ENCODE measurements at places on chromosomes 16 and 17.

DNA sequence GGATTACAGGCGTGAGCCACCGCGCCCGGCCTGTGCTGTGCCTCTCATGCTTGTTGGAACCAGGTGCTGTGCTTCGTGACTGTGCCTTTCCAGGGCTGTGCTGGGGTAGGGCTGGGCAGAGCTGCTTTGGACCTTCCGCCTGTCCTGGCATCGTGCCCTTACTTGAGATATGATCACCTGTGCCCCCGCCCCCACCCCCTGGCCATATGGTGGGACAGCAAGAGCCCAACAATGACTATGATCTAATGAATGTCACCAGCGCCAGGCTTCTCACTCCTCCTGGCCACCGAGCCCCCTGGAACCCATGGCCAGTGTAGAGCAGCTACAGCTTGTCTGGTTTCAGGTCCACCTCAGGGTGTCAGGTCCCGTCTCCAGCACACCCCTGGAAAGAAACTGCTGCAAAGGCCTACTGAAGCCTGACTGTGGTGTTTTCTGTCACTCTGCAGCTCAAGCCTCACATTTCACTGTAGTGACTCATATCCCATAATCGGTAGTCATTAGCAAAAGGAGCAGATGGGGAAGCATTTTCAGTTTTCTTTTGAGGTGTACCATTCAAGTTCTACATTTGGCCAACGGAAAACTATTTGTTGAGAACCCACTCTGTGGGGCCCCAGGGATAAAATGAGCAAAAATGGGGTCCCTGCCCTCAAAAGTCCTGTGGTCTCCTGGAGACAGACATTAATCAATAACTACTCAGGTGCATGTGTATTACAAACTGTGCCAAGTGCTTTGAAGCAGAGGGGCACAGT is 22.1 kb downstream of the FCSK start:
- DNase-seq = peak; percentile 88

- no peak for DNase-seq
These were observed 76.9 kb upstream of the CLEC18A start for GRCh38 chr16:69874271-69874670.

DNA sequence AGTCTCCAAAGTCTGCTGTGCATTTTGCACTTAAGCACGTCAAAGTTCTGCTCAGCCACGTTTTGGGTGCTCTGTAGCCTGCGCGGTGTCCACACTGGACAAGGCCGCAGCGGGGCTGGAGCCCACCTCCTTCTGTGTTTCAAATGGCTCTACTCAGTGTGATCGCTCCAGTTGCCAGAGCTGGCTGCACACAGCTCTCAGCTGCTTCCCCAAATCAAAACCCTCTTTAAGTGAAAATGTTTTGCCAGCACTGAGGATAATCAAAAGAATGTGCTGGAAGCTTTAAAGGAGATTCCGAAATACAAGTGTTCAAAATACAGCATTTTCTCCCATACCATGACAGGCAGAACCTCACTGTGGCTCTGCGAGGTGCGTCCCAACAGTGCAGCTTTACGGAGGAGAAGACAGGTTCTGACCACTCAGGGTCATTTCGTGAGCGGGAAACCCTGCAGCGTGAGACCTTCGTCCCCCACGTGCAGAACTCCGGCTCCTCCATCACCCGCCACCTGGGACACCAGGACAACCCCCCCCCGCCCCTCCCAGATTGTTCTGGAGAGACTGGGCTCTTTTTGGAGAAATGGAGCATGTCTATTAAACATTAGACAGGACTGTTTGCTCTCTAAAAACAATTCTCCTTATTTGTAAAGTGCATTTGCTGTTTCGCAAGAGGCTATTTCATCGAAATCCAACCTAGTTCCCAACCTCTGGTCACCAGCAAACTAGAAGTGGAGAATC is 16.6 kb downstream of the TBC1D16 start:
- no peak for DNase-seq

DNA sequence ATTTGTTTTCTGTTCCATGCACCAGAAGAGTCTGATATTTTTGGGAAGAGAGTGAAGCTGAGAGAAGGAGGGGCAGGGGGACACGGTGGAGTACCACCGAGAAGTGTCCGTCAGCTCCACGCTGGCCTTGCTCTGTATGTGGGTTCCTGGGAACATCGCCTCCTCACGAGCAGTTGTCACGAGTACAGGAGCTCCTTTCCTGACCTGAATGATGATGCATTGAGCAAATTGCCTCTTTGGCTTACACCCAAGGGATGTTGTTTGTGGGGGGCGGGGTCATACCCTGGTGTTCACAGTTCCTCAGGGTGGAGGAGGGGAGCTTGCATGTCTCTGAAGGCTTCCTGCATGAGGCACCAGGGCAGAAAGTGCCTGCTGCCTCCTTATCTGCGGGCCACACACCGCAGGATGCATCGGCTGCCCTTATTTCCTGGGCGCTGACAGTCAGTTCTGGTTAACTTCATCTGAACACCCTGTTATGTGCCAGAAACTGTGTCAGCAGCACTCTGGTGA is 36.2 kb downstream of the RGS9 start:
- peak; percentile 80 for DNase-seq

GRCh38 chr17:4605826-4606225 is 21.5 kb downstream of the SMTNL2 start:
- no peak for DNase-seq

- no peak for DNase-seq
These were observed 12.2 kb downstream of the CD300LD start for GRCh38 chr17:74579900-74580299.

DNA sequence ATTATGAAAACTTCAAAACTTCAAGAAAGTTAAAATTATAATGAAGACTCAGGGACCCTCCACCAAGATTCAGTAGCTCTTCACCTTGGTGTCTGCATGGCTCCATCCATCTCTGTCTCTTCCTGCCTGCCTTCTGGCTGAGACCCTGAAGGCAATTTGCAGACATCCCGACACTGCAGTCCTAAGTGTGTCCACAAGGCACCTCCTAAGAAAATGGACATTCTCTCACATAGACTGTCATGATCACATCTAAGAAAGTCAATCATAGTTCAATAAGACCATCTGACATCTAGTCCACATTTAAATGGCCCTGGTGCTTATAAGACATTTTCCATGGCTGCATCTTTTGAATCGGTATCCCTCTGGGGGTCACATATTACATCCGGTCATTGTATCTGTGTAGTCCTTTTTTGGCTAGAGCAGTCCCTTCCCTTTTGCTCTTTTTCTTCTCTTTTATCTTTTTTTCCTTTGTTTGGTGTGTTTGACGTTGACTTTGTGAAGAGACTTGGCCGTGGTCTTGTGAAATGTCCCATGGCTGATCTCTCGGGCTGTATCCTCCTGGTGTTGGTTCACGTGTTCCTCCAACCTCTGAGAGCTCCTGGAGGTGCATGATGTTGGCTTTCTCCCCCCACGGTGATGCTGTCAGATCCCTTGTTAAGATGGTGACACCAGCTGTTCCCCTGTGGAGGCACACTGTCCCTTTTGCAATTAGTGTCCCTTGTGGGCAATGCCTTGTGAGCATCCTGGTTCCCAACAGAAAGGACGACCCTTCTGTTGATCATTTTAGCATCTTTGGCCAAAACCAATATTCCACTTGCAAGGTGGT is 5.0 kb upstream of the TNFRSF13B start:
- DNase-seq = no peak

- no peak for DNase-seq
These were observed 179.3 kb upstream of the CIBAR2 start for GRCh38 chr16:85291302-85292148.

DNA sequence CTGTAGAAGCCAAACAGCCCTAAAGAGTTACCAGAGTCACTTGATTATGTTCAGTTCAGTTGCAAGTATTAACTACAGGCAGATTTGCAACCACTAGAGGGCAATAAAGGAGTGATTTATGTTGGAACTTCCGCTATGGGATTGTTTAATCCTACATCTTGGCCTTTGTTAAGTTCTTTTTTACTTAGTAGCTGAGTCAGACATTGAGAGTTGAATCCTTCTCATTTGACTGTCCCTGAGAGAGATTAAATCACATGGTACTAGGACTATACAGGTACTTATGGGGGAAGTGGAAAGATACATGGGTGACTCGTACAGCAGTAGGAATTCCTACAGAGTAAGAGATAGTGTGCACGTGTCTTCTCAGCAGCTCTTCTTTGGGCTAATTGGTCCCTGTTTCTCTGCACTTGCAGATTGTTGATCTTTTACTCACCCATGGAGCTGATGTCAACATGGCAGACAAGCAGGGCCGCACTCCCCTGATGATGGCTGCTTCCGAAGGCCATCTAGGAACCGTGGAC is 40.3 kb downstream of the CYB561 start:
- DNase-seq = peak; percentile 52

GRCh38 chr16:69049603-69050375 is 55.7 kb upstream of the HAS3 start:
- DNase-seq = no peak

Data from urothelium cell line (cell line).